ENCODE measurements at places on chromosomes 4 and X.

DNA sequence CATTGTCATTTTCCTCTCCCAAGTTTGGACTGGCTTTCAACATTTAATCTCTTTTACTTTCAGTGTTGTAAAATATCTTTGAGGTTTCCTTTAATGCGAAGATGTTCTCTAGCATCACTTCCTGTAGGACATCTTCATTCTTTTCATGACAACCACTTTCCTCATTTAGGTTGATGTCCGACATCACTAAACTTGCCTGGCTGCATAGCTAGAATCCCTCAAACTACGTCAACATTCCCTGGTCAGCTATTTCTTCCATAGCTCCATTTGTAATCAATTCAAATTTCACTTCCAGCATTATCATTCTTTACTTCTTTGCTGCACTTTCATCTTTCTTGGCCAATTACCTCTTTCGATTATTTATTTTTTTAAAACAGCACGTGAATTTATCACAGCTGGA lies 198.6 kb upstream of the EMCN start:
- no peak for DNase-seq

- DNase-seq = no peak
These were observed 103.6 kb downstream of the AREG start for GRCh38 chr4:74548561-74548960.

DNA sequence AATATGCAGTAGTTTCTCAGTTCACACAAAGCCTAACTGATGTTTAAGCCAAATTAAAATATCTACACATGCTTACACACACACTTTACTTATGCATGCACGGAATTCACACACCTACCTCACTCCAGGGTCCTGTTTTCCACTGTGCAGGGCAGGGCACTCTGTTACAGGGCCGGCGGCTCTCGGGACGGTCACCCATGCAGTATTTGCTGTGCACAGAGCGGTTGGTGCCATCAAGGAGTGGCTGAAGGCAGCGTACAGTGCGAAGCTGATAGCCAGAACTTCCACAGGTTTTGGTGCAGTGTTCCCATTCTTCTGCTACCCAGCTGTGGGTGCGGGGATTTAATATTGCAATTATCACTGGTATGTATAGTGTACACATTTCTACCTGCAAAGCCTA lies 258.9 kb downstream of the NPFFR2 start:
- DNase-seq = no peak

DNA sequence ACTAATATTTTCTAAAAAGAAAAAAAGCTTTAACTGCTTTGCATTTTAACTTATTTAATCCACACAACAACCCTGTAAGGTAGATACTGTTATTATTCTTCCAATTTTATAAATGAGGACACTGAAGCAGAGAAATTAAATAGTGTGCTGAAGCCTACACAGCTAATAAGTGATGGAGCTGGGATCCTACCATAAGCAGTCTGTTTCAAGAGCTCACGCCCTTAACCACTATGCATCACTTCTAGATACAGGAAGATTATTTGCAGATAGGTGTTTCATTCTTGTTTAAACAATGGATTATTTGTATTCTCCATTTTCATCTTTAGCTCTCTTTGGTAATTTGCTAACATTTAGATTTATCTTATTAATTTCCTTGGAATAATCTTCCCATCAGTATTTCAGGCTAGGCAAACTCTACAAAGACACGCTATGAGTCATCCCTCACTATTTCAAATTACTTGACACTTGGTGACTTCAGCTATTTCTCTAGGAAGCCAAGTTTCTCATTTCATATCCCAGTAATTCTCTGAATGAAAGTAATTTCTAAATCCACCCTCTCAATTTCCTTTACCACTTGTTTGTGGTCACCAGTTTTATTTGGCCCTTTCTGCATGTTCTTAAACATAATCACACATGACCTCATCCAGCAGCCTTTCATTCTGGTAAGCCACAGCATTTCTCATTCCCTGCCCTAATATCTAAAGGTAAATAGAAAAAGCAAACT lies 67.3 kb downstream of the ASB9 start:
- no peak for DNase-seq
